ENCODE measurements at places on chromosomes 7 and 10. TPM values are rescaled to one million over a fixed set of nuclear protein-coding genes. Genes with fewer than 3 reads are reported as not detected.
A peak's percentile ranks its signal among the peaks of the same experiment; 100 is the strongest.

DNA sequence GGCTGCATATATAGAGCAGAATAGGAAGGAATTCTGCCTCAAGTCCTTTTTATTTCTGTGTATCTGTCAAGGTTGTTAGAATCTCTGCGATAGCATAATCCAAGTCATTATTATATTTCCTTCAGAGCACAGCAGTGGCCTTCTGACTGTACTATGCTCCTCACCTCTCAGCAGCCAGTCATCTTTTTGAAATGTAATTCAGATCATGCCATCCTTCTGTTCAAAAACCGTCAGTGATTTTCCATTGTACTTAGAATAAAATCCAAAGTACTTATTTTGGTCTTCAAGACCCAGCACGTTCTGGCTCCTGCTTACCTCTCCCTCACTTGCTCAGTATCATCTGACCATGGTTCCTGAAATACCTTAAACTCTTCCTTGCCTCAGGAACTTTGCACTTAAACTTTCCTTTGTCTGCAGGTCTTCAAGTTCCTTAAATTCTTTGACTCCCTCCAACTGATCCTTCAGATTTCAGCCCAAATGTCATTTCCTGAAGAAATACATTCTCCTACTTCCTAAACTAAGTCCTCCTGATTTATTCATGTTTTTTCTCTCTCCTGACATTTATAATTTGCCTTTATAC, 112.4 kb downstream of the ST7 start:
- no peak for DNase-seq

DNA sequence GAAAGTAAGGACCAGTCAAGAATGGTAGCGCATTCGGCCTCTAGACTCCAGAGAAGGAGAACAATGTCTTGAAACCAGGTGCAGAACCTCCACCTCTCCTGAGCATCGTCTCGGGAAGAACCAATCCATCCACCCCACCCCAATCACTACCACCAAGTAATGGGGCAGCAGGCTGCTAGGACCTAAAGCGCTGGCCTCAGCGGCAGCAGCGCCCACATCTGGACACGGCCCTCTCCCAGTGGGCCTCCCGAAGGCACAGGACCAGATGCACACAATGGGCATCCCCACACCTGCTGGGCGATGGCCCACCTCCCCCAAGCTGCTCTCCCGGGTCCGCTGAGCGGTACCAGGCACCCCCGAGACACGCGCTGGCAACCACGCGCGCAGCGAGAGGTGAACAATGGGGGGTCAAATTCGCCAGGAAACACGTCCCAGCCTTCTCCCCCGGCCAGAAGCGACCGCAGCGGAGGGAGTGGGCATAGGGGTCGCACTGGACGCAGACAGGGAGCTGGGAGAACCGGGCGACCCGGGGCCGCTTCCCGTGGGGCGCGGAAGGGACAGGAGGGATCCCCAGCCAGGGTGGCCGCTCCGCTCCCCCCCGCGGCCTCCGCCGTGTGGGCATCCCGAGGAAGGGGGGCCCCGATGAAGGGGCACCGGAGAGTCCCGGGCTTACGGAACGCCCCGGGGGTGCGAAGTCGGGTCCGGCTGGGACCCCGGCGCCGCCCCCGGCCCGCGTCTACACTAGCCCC, 506 bp downstream of the CTTNBP2 start:
- DNase-seq = peak; percentile 43

GRCh38 chr7:44193011-44193802, 4.0 kb upstream of the GCK start:
- no peak for DNase-seq

The HOXA6 gene
- 2.1 TPM for total RNA-seq

DNA sequence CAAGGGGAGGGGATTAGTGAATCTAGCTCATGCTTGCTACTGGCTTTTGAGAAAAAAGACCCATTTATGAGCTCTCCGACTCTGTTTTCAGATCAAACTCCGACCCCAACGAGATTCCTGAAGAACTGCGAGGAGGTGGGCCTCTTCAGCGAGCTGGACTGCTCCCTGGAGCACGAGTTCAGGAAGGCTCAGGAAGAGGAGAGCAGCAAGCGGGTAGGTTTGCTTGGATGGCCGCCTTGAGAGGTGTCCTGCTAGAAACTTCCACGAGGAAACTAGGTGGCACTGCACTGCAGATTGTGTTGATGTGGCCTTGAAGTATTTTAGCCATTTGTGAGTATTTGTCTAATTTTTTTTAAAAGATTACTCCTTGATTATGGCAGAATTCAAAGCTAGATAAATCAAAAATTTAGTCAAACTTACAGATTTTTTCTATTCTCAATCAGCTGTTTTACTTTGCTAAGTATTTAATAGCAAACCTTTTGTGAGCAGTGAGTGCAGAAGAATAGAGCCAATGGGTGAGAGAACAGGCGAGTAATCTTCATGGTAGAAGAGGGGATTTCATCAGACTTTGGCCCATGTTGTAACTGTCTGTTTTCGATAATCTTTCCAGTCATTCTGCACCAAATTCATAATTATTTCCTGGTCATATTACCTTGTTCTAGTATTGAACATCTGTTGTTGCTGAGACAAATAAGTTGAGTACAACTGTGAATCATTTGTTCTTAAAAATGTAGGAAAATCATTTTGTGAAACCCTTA, 95.4 kb downstream of the CREB5 start:
- DNase-seq = peak; percentile 17

- no peak for DNase-seq
Observed at GRCh38 chr10:85926986-85927385, 439.6 kb downstream of the GRID1 start.

Measured in LHCN-M2 (cell line).